ENCODE measurements at places on chromosomes 12 and 14.

DNA sequence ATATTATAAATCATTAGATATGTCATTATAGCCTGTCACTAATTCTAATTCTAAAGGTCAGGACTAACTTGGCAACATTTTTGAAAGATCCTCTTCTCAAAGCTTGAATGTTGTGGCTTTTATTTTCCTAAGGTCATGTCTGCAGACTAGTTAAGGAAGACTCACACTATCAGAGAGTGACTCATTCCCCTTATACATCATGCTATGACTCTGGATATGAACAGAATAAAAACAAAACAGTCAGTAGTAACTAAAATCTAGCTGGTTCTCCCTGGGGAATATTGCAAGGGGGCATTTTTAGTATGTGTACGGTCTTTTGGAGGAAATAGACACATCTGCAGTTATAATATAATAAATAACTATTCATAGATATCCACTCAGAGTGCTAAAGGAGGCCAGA lies 170.6 kb downstream of the SLC2A13 start:
- no peak overlapping the region for H3K4me3 ChIP-seq
- no peaks in the 10 kb centered on the region for H3K36me3 ChIP-seq
- H3K4me1 ChIP-seq: no peaks in the 10 kb centered on the region
- DNase-seq: no peak

DNA sequence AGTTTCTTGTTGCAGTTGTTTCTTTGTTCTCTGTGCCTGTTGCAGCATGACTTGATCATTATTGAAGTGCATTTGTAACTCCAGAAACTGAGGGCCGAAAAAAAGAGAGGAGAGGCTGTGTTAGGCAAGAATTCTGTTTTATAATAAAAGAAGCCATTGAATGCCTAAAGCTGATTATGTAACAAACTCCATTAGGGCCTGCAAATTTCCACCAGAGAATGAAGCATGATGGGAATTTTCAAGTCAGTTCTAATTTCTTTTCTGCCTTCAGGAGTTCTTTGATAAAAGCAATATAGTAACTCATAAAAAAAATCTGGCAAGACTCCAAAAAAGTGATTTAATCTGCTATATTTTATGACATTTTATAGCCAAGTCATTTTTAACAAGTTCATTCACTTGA lies 156.7 kb upstream of the RASSF8 start:
- H3K4me1 ChIP-seq: no peaks in the 10 kb centered on the region
- H3K27ac ChIP-seq: no peak overlapping the region
- no peak overlapping the region for H3K4me3 ChIP-seq
- H3K36me3 ChIP-seq: no peaks in the 10 kb centered on the region
- DNase-seq: no peak

- no peaks in the 10 kb centered on the region for H3K4me1 ChIP-seq
- no peak for DNase-seq
- H3K36me3 ChIP-seq: no peaks in the 10 kb centered on the region
These were observed 29.6 kb downstream of the PMCH start for GRCh38 chr12:102167821-102168604.

DNA sequence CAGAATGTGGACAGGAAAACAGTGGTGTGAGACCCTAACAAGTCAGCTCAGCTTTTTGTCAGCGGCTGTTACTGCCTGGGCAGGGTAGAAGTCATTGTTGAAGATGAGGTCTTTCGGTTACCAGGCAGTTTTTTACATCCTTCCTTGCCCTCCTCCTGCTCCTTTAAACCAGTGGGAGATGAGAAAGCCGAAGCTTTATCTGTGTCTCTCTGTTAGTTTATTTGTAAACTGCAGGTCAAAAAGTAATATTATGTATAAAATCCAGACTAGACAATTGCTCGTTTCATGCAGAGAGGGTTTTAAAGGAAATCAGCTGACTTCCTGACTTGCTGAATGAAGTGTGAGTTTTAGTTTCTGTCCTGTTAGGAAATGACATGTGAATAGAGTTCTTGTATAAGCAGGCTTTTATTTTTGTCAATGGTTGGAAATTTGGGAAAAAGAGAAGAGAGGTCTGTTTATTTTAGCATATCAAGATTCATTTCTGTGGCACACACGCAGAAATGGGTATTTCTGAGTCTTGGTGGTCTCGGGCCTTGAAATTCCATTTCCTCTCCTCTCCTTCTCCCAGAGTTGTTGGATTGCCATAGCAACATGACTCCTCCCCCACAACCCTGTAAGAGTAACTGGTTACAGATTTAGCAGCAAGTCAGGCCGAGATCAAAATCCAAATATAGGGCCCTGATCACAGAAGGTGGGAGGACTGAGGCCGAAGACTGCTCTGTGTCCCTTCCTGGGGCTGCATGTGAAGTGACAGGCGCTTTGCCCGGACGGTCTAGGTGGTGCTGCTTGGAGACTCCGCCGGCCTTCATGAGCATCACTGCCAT lies 60.8 kb downstream of the SAMD4A start:
- H3K4me1 ChIP-seq: peaks cover 37% of the 10 kb centered on the region
- no peaks in the 10 kb centered on the region for H3K36me3 ChIP-seq
- H3K4me3 ChIP-seq: peak overlapping the region; percentile 22
- DNase-seq: peak; percentile 73
- H3K27me3 ChIP-seq: no peaks in the 10 kb centered on the region

DNA sequence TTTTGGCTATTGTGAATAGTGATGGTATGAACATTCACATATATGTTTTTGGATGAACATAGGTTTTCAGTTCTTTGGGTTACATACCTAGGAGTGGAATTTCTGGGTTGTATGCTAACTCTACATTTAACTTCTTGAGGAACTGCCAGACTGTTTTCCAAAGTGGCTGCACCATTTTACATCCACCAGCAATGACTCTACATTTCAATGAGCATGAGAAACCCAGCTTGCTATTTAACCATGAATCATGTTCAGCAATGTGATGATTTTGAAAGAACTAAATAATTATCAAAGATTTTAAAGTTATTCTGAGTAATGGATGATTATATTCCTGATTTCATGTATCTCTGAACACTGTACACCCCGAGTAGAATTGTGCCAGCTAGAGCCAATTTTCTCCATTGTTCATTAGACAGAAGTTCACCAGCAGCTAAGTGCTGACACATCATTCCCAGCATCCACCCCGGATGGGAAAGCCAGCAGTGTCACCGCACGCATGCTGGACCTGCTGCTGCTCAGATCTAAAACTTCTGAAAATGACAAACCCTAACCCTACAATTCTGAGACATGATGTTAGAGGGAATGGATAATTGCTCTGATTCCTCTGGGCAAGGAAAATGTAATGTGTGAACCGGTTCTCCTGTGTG lies 13.3 kb upstream of the ANAPC5 start:
- H3K4me3 ChIP-seq: no peak overlapping the region
- no peak for DNase-seq
- H3K27me3 ChIP-seq: no peaks in the 10 kb centered on the region
- no peaks in the 10 kb centered on the region for H3K36me3 ChIP-seq
- H3K27ac ChIP-seq: no peak overlapping the region

GRCh38 chr12:75754698-75755097 lies 243.3 kb upstream of the KRR1 start:
- H3K27me3 ChIP-seq: no peaks in the 10 kb centered on the region
- H3K4me3 ChIP-seq: no peak overlapping the region
- no peak overlapping the region for H3K27ac ChIP-seq
- no peaks in the 10 kb centered on the region for H3K36me3 ChIP-seq
- no peaks in the 10 kb centered on the region for H3K4me1 ChIP-seq

DNA sequence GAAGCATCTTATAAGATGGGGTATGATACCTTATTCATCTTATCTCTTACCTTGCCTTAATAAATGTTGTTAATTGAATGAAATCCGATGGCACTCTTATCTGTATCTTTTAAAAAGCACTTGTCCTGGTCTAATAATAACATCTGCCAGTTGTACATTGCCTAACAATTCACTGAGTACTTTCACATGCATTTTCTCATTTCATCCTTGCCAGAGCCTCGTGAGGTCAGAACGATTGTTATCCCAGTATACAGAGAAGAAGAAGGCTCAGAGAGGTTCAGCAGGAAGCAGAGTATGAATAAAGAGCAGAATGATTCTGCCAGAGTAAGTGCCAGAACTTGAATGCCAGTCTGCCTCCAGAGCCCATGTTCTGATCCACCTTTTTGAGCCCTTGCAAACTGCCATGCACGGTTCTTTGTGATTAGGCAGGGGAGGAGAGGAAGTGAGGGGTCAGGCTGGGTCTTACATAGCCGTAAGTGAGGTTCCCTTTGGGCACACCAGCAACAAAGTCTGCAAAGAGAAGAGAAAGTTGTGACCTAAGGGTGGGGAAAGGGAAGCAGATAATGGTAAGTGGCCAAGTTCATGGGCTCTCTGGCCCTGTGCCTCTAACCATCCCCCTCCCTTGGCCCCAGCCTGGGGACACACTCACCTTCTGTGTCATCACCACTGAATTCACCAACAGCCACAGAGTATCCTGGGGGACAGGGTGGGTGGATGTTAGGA lies 11.7 kb downstream of the ITGA5 start:
- peaks cover 8% of the 10 kb centered on the region for H3K36me3 ChIP-seq
- peaks cover 27% of the 10 kb centered on the region for H3K4me1 ChIP-seq
- no peak for DNase-seq

GRCh38 chr12:123164710-123165261 lies 13.9 kb upstream of the PITPNM2 start:
- no peaks in the 10 kb centered on the region for H3K4me1 ChIP-seq
- no peaks in the 10 kb centered on the region for H3K27me3 ChIP-seq
- H3K27ac ChIP-seq: no peak overlapping the region
- peaks cover 29% of the 10 kb centered on the region for H3K36me3 ChIP-seq
- DNase-seq: no peak
- H3K4me3 ChIP-seq: no peak overlapping the region

- H3K4me1 ChIP-seq: no peaks in the 10 kb centered on the region
- no peaks in the 10 kb centered on the region for H3K36me3 ChIP-seq
- no peak overlapping the region for H3K27ac ChIP-seq
- DNase-seq: no peak
- H3K27me3 ChIP-seq: no peaks in the 10 kb centered on the region
These were observed 238.7 kb downstream of the ATXN7L3B start for GRCh38 chr12:74776378-74776777.

GRCh38 chr12:120366341-120366705 lies 2.6 kb downstream of the MSI1 start:
- peaks cover 28% of the 10 kb centered on the region for H3K4me1 ChIP-seq
- no peak for DNase-seq
- no peak overlapping the region for H3K4me3 ChIP-seq
- peaks cover 79% of the 10 kb centered on the region for H3K27me3 ChIP-seq
- no peaks in the 10 kb centered on the region for H3K36me3 ChIP-seq
- H3K27ac ChIP-seq: no peak overlapping the region

GRCh38 chr14:77615361-77616132 lies 890 bp downstream of the SPTLC2 start:
- peak; percentile 47 for DNase-seq
- H3K27me3 ChIP-seq: no peaks in the 10 kb centered on the region
- H3K36me3 ChIP-seq: no peaks in the 10 kb centered on the region
- peak overlapping the region; percentile 67 for H3K4me3 ChIP-seq
- H3K27ac ChIP-seq: peak overlapping the region; percentile 42
- H3K4me1 ChIP-seq: peaks cover 28% of the 10 kb centered on the region

DNA sequence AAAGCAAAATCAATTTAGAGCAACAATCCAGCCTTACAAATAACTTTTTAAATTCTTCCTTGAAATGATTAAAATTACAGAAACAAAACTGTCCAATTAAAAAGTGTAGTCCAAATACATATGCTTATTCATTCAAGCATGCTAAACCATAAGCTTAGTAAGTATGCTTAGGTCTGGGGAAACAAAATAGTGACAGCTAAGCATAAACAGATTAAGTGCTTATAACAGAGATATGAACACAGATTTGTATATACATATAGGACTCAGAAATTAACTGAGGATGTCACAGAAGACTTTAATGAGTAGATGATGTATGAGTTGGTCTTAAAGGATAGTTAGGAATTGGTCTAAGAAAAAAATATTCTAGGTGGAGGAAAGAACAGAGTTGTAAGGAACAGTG lies 41.8 kb downstream of the SCAF11 start:
- H3K27me3 ChIP-seq: no peaks in the 10 kb centered on the region
- H3K27ac ChIP-seq: no peak overlapping the region
- H3K36me3 ChIP-seq: peaks cover 74% of the 10 kb centered on the region
- H3K4me3 ChIP-seq: no peak overlapping the region
- no peak for DNase-seq

- H3K36me3 ChIP-seq: no peaks in the 10 kb centered on the region
- no peaks in the 10 kb centered on the region for H3K4me1 ChIP-seq
- H3K27ac ChIP-seq: no peak overlapping the region
- no peaks in the 10 kb centered on the region for H3K27me3 ChIP-seq
- no peak for DNase-seq
These were observed 14.2 kb downstream of the WIF1 start for GRCh38 chr12:65106948-65107347.

GRCh38 chr14:22163051-22163450 lies 426.0 kb downstream of the DAD1 start:
- no peak overlapping the region for H3K27ac ChIP-seq
- DNase-seq: no peak
- no peaks in the 10 kb centered on the region for H3K4me1 ChIP-seq

DNA sequence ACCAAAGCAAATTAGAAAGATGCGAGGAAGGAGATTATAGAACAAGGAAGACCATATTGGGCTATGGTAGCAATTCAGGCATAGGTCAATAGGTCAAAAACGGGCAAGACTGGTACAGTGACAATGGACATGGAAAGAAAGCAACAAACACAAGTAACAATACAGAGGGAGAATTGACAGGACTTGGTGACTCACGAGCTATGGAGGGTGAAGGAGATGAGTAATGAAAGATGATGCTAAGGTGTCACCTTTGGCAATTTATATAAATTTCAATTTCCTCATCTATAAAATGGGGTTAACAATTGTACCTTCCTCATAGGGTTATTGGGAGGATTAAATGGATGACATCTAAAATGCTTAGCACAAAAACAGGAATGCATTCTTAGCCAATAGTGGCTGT lies 15.1 kb upstream of the DUSP16 start:
- H3K4me1 ChIP-seq: no peaks in the 10 kb centered on the region
- H3K36me3 ChIP-seq: no peaks in the 10 kb centered on the region
- H3K27ac ChIP-seq: no peak overlapping the region
- H3K27me3 ChIP-seq: no peaks in the 10 kb centered on the region

GRCh38 chr14:63896278-63896720 lies 43.5 kb downstream of the SYNE2 start:
- no peak overlapping the region for H3K4me3 ChIP-seq
- no peak for DNase-seq
- no peak overlapping the region for H3K27ac ChIP-seq
- no peaks in the 10 kb centered on the region for H3K36me3 ChIP-seq
- no peaks in the 10 kb centered on the region for H3K27me3 ChIP-seq
- H3K4me1 ChIP-seq: peaks cover 7% of the 10 kb centered on the region

- peak overlapping the region; percentile 98 for H3K4me3 ChIP-seq
- H3K27me3 ChIP-seq: no peaks in the 10 kb centered on the region
- no peaks in the 10 kb centered on the region for H3K36me3 ChIP-seq
- peak overlapping the region; percentile 83 for H3K27ac ChIP-seq
- peak; percentile 86 for DNase-seq
- H3K4me1 ChIP-seq: peaks cover 39% of the 10 kb centered on the region
These were observed 505 bp downstream of the RASSF3 start for GRCh38 chr12:64610660-64611340.

DNA sequence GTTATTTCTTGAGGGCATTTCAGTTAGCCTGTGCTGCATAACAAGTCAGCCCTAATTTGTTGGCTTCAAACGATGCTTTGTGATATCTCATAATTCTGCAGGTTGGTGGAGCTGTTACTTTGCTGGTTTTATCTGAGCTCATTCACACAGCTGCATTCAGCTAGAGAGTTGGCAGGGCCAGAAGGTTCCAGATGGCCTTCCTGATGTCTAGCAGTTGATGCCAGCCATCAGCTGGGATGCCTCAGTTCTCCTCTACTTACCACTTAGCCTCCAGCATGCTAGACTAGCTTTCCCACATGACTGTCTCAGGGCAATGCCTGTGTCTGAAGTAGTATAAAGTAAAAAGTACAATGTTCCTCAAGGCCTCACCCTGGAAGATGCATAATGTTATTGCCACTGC lies 130.6 kb downstream of the SLC35F4 start:
- H3K4me1 ChIP-seq: no peaks in the 10 kb centered on the region
- no peaks in the 10 kb centered on the region for H3K27me3 ChIP-seq
- DNase-seq: no peak
- H3K4me3 ChIP-seq: no peak overlapping the region
- H3K27ac ChIP-seq: no peak overlapping the region

Measured in B cell (primary cell).